Kidney tubule cell (primary cell): ENCODE measurements at places on chromosomes 7 and 10.

DNA sequence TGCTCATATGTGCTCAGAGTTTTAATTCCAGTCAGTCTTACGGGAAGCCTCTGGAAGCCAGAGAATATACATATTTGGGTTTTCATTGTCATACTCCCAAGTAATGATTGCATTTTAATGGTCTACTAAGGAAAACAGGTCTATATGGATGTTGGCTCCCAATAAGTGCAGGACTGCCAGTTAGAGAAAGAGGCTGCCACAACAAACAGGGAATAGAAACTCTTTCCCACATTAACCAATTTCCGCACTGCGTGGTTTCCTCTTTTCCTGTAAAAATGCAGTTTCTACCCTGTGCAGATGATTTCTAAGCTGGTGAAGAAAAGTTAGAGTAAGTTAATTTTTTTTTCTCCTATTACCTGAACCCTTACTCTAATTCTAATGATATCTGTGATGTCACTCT is 78.2 kb downstream of the CCSER2 start:
- DNase-seq: no peak

- DNase-seq: no peak
Measured at GRCh38 chr7:30848121-30848855, 63.4 kb upstream of the AQP1 start.

GRCh38 chr7:47330561-47331178 is 251.2 kb downstream of the TNS3 start:
- no peak for DNase-seq

DNA sequence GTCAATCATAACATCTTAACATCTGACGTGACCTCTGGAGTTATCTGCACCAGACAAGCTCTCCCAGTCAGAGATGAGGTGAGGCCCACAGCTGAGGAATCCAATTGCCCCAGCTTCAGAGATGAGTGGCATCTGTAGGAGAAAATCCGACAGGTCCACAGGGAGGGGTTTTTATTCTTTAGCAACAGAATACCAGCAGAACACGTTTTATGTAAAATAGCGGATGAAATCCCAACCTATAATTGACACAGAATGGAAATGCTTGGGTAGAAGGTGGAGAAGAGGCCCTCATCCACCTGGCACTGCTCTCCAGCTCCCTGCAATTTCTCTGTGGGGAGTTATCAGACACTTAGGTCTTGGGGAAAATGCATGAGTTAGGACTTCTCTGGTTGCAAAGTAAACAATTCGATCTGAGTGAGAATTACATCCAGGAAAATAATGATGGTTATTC is 144.2 kb upstream of the NRP1 start:
- DNase-seq: no peak

DNA sequence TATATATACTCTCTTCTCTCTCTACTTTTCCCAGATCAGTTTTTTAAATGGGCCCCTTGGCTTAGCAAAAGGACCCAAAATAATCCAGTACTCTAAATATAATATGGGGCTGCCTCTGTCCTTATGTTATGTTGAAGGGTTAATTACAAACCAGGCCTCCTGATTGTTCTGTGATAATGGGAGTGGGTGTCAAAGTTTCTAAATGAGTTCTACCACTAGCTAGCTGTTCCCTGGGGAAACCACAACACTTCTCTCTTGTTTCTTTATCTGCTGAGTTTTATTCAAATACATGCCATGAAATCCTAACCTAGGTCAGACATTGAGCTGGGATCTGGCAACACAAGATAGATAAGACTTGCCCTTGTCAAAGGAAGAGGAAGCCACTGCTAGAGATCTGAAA is 3.8 kb downstream of the HTR5A start:
- no peak for DNase-seq

- peak; percentile 71 for DNase-seq
Measured at GRCh38 chr7:155208681-155209477, 88.8 kb upstream of the INSIG1 start.

DNA sequence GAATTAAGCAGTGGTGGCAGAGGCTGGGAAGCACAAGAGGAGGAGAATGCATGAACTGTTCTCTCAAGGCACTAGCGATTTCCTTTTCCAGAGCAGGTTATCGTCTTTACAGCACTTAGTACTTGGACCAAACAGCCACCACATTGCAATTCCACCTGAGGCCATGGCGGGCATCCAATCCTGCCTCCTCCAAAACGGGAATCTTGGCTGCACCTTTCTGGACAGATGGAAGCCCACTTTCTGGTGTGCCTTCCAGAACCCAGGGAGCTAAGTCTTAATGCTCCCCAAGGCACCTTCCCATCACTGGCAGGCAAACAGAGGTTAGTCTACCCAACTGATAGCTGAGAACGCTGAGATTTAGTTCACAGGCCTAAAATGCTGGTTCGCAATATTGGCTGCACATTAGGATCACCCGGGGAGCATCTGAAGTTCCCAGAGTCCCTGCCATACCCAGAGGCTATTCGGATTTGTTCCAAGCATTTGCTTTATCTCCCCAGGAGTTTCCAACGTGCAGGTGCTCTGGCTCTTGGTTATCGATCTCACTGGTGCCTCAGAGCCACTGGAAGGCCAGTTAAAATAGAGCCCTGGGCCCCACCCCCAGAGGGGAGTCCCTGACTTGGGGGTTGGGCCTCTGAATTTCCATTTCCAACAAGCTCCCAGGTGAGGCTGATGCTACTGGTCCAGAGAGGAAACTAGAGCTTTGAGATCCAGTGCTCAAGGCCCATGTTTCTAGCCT is 62.2 kb downstream of the KCNMA1 start:
- DNase-seq: no peak

DNA sequence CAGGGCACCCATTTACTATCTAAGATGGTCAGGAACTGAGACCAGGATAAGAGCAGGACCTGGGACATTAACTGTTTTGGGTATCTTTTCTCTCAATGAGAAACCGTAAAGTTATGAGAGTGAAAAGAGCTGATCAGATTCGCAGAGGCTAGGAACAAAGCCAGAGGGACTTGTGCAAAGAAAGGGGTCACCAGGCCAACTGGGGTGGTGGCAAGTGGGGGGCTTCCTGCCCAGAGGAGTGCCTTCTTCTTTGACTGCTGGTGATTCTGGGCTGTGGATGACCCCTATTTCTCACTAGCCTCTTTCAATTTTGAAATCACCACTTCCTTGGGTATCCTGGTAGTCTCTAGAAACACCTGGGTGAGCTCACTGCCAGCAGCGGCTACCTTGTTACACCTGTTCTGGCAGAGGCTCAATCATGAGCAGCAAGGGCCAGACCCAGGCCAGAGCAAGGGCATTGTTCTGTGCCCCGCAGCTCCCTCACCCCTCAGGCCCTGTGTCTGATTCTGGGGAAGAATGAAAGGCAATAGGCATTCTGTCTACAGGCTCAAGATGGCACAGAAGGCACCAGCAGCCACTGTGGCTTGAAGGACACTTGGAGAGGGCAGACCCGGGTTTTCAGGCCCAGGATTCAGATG is 999 bp downstream of the SFTPD start:
- no peak for DNase-seq

- peak; percentile 12 for DNase-seq
Measured at GRCh38 chr10:95675403-95676116, 18.2 kb downstream of the TCTN3 start.

DNA sequence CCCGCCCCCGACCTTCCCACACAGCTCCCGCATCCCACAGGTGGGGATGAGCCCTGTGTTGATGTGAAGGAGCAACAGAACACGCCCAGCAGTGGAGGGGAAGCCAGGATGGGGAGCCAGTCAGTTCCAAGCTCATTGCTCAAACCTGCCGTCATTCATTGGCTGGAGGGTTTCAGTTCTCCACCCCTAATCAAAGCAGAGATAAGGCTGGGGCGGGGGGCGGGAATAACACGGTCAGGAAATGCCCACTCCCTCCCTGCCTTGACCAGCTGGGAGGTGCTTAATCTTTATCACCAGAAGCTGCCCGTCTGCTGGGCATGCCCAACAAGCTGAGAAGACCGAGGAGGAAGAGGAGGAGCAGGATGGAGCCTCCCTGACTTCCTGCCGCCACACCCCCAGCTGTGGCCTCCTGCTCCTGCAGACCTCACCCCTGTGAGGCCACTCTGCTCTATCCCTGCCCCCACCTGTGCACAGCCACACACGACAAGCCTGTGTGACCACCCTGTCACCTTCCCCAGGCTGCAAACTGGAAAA is 265.1 kb downstream of the ZEB1 start:
- DNase-seq: no peak

DNA sequence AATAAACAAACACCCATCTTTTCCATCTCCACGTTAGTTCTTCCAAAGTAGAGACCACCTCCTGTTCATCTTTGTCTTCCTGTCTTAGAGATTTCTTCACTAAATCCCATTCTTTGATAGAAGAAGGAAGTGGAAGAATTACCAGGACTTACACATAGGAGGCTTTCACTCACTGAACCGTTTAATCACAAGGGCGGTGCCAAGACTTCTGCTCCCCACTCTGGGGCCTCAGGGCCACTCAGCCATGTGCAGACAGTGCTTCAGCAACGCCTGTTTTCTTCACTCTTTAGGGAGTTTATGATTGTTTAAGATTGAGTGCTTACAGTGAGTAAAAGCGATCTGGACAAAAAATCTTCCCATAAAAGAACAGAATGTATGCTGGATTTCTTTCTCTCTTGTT is 63.9 kb upstream of the SORCS3 start:
- DNase-seq: peak; percentile 69

DNA sequence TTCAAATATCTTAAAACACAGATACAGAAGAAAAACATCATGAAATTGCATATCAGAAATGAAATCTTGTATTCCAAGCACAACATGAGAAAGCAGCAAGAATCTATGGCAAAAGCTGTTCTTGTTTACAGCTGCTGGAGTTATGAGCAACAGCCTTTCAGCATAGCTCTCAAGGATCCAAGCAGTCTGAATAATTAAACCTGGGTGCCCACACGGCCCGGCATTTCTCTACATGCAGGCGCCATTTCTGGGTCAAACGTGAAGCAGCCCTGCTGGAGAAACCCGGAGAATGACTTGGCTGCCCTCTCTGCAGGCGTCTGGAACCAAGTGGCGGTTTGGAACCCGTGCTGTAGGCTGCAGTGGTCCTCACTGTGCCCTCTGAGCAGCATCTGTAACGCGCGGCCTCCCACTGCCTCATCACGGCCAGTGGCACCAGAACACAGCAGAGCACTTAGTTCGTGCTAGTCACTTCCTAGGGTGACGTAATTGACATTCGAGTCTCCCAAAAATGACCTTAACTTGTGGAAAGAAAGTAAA is 213.0 kb downstream of the TCERG1L start:
- DNase-seq: no peak

DNA sequence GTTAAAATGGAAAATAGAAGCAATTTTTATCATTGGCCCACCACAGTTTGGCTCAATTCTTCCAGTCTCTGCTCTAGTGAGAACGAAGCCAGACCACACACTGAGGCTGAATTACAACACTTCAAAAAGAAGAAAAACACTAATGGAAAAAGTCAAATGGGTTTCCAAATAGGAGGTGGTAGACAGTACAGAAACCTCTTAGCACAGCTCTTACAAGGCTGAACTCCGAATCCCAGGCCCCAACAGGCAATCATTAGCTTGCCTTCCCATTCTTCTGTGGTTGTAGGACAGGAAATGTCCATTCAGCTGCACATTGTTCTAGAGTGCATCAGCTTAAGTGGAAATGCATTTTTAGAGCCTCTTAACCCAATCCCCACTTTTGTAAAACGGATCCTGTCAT is 115.1 kb upstream of the MEOX2 start:
- peak; percentile 86 for DNase-seq

GRCh38 chr10:99172128-99172738 is 63.4 kb downstream of the HPSE2 start:
- peak; percentile 55 for DNase-seq

GRCh38 chr7:113810080-113810744 is 108.6 kb downstream of the PPP1R3A start:
- DNase-seq: no peak

DNA sequence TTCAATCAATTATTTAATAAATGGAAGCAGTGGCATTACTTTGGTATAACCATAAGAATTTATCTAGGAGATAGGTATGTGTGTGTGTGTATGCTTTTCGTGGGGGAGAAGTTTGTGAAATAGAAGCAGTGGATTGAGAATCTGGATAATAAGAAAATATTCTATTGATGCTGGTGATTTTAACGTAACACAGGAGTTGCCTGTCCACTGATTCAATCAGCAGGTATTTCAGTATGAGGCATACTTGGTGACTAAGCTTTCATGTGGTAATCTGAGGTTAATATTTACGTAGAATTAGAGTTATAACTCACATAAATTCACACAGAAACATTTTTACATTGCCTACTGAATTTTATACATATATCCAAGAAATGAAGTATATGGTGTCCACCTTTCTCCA is 568.0 kb downstream of the ZWINT start:
- DNase-seq: peak; percentile 82

GRCh38 chr10:7243873-7244272 is 167.0 kb downstream of the SFMBT2 start:
- DNase-seq: no peak

- peak; percentile 46 for DNase-seq
Measured at GRCh38 chr7:22427104-22427503, 70.2 kb upstream of the RAPGEF5 start.

DNA sequence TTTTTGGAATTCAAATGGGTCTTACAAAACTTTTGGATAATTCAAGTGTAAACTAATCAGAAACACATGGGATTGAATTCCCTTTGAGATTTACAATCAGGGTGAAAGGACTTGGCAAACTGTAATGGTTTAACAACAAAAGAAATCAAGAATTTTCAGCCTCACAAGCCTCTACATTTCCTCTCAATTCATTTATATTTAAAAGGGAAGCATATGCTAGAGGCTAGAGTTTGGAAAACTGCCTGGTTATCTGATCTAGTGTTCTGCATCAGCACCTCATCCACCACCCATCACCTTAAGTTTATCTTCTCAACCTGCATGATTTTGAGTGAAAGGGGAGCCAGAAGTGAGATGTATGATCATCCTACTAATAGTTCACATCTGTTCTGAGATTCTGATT is 120.7 kb downstream of the TES start:
- no peak for DNase-seq

GRCh38 chr7:73515178-73515577 is 6.9 kb downstream of the BAZ1B start:
- no peak for DNase-seq

DNA sequence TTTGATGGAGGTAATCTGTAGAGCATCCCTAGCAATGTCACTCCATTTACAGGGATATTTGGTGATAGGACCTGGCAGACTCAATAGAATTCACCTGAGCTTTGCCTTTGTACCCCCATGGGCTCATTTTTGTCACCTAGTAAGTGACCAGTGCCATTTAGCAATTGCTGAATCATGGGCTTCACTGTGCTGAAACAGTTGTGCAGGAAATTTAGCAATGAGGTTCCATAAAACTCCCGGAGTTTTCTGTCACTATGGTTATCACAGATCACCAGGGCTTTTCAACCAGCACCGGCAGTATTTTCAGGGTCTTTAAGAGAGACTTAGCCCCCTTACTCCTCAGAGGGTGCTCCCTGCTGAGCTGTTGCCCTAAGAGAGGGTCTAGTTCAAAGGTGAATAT is 40.2 kb downstream of the FAS start:
- no peak for DNase-seq
